Sigmoid colon (tissue), 7 donors: ENCODE measurements at places on chromosomes 5 and 9. TPM values are rescaled to one million over a fixed set of nuclear protein-coding genes. Genes with fewer than 3 reads are reported as not detected.

PHYHD1 gene
- 30.5 TPM for total RNA-seq

NRG2 gene
- total RNA-seq = 4.8 TPM

CCNJL gene
- 5.3 TPM for total RNA-seq

PCDHB14 gene
- total RNA-seq = 10.5 TPM

CD274 gene
- 8.9 TPM for total RNA-seq

PCDHGA6 gene
- total RNA-seq = 13.6 TPM

FOXE1 gene
- not detected for total RNA-seq

FGF10 gene
- total RNA-seq = 25.8 TPM

MYMK gene
- not detected for total RNA-seq

STPG3 gene
- total RNA-seq = not detected

CDC42SE2 gene
- 24.1 TPM for total RNA-seq

KCNT1 gene
- total RNA-seq = 0.95 TPM

GRCh38 chr5:139415221-139415861 is 11.5 kb upstream of the SPATA24 start:
- no peaks in the 10 kb centered on the region for H3K36me3 ChIP-seq
- peaks cover 60% of the 10 kb centered on the region for H3K4me1 ChIP-seq

DNA sequence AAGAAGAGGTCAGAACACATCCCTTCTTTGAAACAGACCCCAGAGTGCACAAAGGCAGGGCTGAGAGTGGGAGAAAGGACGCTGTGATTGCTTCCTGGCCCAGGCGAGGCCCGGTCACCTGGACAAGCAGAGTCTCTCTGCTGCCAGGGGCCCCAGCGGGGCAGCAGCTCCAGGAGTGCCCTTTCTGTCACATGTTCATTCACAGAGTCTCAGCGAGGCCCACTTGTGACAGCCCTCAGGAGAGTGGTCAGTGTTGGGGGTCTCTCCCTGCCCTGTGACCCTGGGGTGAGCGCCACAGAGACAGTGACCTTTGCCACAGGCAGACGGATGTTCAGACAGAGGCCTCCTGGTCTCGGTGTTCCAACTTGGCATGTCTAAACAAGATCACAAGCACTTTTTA is 130.2 kb upstream of the IRX4 start:
- no peak for DNase-seq
- no peak overlapping the region for H3K27ac ChIP-seq
- no peaks in the 10 kb centered on the region for H3K27me3 ChIP-seq
- H3K36me3 ChIP-seq = no peaks in the 10 kb centered on the region
- no peak overlapping the region for H3K4me3 ChIP-seq
- peaks cover 2% of the 10 kb centered on the region for H3K4me1 ChIP-seq

- H3K27me3 ChIP-seq = no peaks in the 10 kb centered on the region
- peak overlapping the region; percentile 15 for H3K27ac ChIP-seq
- H3K4me1 ChIP-seq = no peaks in the 10 kb centered on the region
- no peaks in the 10 kb centered on the region for H3K36me3 ChIP-seq
- no peak overlapping the region for H3K4me3 ChIP-seq
Observed at GRCh38 chr5:39256477-39257235, 37.3 kb upstream of the FYB1 start.

GRCh38 chr5:114949756-114950155 is 220.0 kb downstream of the TRIM36 start:
- no peak overlapping the region for H3K27ac ChIP-seq
- H3K4me3 ChIP-seq = no peak overlapping the region
- no peaks in the 10 kb centered on the region for H3K27me3 ChIP-seq
- H3K36me3 ChIP-seq = no peaks in the 10 kb centered on the region
- no peak for DNase-seq

DNA sequence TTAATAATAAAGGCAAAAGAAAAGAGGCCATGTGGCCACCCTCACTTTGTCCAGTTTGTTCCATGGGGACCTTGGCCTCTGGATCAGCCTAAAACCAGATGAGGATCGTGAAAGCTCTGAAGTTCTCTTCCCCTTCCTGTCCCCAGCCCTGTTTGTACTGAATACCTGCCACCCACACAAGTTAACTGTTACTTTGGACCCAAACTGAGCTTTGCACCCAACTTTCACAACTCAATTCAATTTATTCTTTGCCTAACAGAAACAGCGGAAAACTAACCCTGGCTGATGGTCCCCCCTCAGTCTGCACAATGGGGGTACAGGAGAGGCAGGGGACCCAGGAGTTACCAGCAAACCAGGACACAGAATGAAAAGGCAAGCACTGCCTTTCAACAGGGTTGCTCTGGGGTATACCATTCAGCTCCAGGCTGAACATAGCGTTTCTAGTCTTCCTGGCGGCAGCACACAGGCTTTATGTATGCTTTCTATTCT is 28.2 kb downstream of the ABCA1 start:
- no peak overlapping the region for H3K27ac ChIP-seq
- H3K4me3 ChIP-seq = no peak overlapping the region
- peaks cover 69% of the 10 kb centered on the region for H3K4me1 ChIP-seq
- no peaks in the 10 kb centered on the region for H3K36me3 ChIP-seq
- DNase-seq = no peak

- H3K4me1 ChIP-seq = peaks cover 37% of the 10 kb centered on the region
- no peaks in the 10 kb centered on the region for H3K27me3 ChIP-seq
- DNase-seq = peak; percentile 79
- H3K36me3 ChIP-seq = no peaks in the 10 kb centered on the region
- peak overlapping the region; percentile 72 for H3K27ac ChIP-seq
Observed at GRCh38 chr5:137954131-137954879, 65.0 kb downstream of the PKD2L2 start.

GRCh38 chr9:88973281-88974045 is 17.8 kb upstream of the S1PR3 start:
- no peak for DNase-seq
- no peaks in the 10 kb centered on the region for H3K4me1 ChIP-seq
- no peaks in the 10 kb centered on the region for H3K36me3 ChIP-seq
- H3K4me3 ChIP-seq = no peak overlapping the region
- H3K27me3 ChIP-seq = no peaks in the 10 kb centered on the region

DNA sequence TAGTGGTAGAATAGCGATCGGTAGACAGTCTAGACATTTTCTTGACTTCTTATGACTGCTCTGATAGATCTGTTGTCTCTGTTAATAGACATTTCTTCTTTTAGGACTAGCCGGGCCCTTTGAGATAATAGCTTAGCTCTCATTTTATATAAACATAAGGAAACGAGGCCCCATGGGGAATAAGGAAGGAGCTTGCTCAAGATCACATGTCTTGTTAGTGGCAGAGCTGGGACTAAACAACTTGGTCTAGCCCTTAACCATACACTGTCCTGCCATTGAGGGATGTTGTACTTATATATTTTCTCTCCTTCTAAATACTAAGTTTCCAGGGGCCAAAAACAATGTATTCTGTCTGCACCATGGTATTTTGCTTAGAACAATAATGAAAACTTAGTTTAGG is 140.0 kb downstream of the GCNT1 start:
- no peaks in the 10 kb centered on the region for H3K4me1 ChIP-seq
- DNase-seq = no peak
- no peak overlapping the region for H3K27ac ChIP-seq
- H3K27me3 ChIP-seq = peaks cover 15% of the 10 kb centered on the region
- H3K36me3 ChIP-seq = no peaks in the 10 kb centered on the region

- peaks cover 13% of the 10 kb centered on the region for H3K4me1 ChIP-seq
- H3K27ac ChIP-seq = no peak overlapping the region
- DNase-seq = no peak
- no peak overlapping the region for H3K4me3 ChIP-seq
- H3K27me3 ChIP-seq = no peaks in the 10 kb centered on the region
- peaks cover 2% of the 10 kb centered on the region for H3K36me3 ChIP-seq
Observed at GRCh38 chr9:93513606-93514005, 60.2 kb upstream of the FAM120AOS start.

- no peak overlapping the region for H3K4me3 ChIP-seq
- no peaks in the 10 kb centered on the region for H3K27me3 ChIP-seq
- no peak for DNase-seq
- no peak overlapping the region for H3K27ac ChIP-seq
- H3K4me1 ChIP-seq = no peaks in the 10 kb centered on the region
Observed at GRCh38 chr5:137032929-137033328, 466.2 kb downstream of the SPOCK1 start.

DNA sequence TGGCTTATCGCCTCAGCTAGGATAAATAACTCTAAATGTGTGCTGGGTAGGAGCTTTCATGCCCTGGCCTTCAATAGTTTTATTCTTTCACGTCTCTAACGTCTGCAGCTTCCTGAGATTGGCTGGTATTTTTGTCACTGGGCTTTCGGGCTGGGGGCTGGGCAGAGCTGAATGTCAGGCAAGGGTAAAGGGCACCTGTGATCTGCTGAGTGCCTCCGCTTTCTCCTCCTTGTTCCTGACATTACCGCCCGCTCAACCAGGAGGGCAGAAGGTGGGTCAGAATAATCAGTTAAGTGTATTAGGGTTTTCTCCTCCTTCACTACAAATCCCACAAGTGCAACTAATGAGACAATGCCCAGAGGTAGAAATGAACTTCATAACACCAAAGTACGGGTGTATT is 216.6 kb downstream of the TSSK1B start:
- H3K27me3 ChIP-seq = no peaks in the 10 kb centered on the region
- H3K4me3 ChIP-seq = no peak overlapping the region
- peak overlapping the region; percentile 11 for H3K27ac ChIP-seq
- H3K36me3 ChIP-seq = no peaks in the 10 kb centered on the region
- H3K4me1 ChIP-seq = peaks cover 11% of the 10 kb centered on the region
